H1 (cell line): ENCODE measurements at places on chromosomes 7 and 10. TPM values are rescaled to one million over a fixed set of nuclear protein-coding genes. Genes with fewer than 3 reads are reported as not detected.

Gene WBP1L
- total RNA-seq = 26.2 and 26.6 TPM in 2 replicates

Gene LRRD1
- total RNA-seq = not detected in 2 replicates

GRCh38 chr10:91345716-91346115 lies 64.4 kb upstream of the HECTD2 start:
- H3K4me3 ChIP-seq = no peak overlapping the region
- no peak for DNase-seq

DNA sequence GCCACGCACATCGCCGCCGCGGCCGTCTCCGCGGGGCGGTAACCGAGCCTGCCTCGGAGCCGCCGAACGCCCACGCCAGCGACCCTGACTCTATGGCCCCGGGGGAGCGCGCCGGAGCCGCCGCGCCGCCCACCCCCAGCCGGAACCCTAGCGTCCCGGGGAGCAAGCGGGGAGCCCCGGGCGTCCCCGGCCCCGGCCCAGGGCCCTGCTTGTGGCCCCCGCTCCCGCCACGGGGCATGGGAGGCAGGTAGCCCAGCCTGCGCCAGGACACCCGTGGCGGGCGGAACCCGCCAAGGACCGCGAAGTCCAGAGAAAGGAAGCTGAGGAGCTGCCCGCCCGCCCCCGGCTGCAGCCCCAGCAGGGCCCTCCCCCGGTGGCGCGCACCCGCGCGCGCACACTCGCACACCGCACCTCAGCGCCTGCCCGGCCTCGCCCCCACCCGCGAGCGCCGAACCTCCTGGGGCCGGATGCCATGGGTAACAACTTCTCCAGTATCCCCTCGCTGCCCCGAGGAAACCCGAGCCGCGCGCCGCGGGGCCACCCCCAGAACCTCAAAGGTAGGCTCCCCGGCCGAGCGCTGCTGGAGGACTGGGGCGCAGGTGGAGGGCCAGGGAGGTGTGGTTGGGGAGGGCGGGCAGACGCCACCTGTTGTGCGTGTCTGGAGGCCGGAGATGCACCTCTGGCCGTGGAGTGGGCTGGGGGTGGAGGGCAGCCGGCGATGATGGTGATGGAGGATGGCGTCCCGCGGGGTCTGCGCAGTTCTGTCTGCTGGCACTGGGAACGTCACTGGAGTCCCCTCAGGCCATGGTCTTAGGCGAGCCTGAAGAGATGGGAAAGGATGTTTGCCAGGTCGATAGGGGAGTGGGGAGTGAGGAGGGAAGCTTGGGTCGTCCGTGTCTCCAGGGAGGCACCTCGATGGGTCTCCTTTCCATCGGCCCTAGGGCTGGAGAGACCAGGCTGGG lies 692 bp downstream of the NEURL1 start:
- peak overlapping the region; percentile 43 for H3K4me3 ChIP-seq
- DNase-seq = no peak
- no peak overlapping the region for H3K27ac ChIP-seq
- H3K4me1 ChIP-seq = peaks cover 2% of the 10 kb centered on the region
- H3K36me3 ChIP-seq = no peaks in the 10 kb centered on the region

DNA sequence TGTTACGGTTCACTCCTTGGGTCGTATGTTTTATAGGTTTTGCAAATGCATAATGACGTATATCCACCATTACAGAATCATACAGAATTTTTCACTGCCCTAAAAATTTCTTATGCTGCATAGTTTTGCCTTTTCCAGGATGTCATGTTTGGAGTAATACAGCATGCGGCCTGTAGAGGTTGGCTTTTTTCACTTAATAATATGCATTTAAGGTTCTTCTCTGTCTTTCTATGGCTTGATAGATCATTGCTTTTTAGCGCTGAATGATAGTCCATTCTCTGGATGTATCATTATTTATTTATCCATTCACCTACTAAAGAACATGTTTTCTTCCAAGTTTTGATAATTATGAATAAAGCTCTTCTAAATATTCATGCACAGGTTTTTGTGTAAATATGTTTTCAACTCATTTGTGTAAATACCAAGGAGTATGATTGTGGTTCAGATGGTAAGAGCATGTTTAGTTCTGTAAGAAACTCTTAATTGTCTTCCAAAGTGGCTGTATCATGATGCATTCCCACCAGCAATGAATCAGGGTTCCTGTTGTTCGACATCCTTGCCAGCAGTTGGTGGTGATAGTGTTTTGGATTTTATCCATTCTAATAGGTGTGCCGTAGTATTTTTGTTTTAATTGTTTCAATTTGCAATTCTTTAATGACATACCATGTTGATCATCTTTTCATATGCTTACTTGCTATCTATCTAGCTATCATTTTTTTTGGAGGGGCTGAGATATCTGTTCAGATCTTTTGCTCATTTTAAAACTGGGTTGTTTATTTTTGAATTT lies 531.2 kb upstream of the GHITM start:
- DNase-seq = no peak
- no peaks in the 10 kb centered on the region for H3K36me3 ChIP-seq
- no peak overlapping the region for H3K27ac ChIP-seq

- peaks cover 3% of the 10 kb centered on the region; the same call in 1 of the 2 replicates for H3K36me3 ChIP-seq
- no peak overlapping the region for H3K4me3 ChIP-seq
- H3K27ac ChIP-seq = no peak overlapping the region
- no peak for DNase-seq
Observed at GRCh38 chr7:45692031-45692430, 117.9 kb downstream of the ADCY1 start.

- H3K27me3 ChIP-seq = no peaks in the 10 kb centered on the region; the same call in 1 of the 2 replicates
- H3K36me3 ChIP-seq = no peaks in the 10 kb centered on the region
- H3K27ac ChIP-seq = no peak overlapping the region
- no peaks in the 10 kb centered on the region; the same call in 1 of the 2 replicates for H3K4me1 ChIP-seq
- no peak for DNase-seq
- no peak overlapping the region for H3K4me3 ChIP-seq
Observed at GRCh38 chr7:115410972-115411686, 489.2 kb downstream of the MDFIC start.

DNA sequence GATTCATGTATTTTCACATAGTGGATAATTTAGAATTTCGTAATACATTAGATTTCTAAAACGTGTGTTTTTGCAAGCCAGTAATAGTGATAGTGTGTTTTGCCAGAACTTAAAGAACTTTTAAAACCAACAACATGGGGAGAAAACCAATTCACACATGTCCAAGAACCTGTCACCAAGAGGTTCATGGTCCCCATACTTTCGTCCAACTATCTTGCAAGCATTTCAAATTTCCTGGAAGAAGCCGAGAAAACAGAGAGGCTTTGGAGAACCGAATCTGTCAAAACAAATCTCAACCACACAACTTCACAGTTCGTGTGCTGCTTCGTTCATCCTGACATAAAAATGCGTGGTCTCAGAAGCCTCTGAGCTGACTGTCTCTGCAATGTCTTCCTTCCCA lies 31.9 kb downstream of the GFRA1 start:
- H3K27me3 ChIP-seq = no peaks in the 10 kb centered on the region
- no peak for DNase-seq
- H3K36me3 ChIP-seq = no peaks in the 10 kb centered on the region
- no peak overlapping the region for H3K4me3 ChIP-seq
- no peaks in the 10 kb centered on the region for H3K4me1 ChIP-seq
- no peak overlapping the region for H3K27ac ChIP-seq
